ENCODE measurements at places on chromosomes 16 and 17. TPM values are rescaled to one million over a fixed set of nuclear protein-coding genes. Genes with fewer than 3 reads are reported as not detected.
A peak's percentile ranks its signal among the peaks of the same experiment; 100 is the strongest.

The RDM1 gene
- not detected for total RNA-seq

The MMP25 gene
- total RNA-seq: 1.2 TPM

The PHF12 gene
- total RNA-seq: 17.2 TPM

DNA sequence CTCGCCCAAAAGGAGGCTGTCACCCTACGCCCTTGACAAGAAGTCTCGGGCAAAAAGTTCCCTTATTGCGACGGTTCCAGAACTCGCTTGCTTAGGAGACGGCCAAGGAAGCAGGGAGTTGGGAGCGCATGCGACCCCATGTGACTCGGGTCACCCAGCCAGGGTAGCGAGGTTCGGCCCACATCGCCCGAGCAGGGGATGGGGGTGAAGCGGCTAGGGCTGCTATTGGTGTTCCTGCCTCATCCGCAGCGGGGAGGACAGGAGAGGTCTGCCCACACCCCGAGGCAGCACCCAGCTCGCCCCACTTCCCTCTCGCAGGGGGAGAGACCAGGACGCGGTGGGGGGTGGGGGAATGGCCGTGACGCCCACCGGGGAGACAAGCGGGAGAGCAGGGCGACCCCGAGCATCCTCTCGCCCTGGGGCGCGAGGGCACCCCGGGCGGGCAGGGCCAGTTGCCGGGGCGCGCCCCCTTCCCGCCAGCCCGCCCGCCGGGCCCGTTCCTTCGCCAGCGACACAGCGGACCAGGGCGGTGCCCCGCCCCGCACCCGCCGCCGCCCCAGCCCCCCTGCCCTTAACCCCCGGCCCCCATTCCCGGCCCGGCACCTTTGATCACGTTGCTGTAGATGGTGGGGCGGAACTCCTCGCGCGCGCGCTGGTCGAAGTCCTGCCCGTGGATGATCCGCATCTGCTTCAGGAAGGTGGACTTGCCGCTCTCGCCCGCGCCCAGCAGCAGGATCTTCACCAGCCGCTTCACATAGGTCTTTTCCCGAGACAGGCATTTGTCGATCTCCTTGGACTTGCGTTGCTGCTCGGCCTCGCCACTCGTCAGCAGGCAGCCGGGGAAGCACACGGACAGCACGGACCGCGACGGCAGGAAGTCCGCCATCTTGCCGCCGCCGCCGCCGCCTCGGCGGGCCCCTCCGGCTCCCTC is 567 bp downstream of the GNA13 start:
- H3K36me3 ChIP-seq: peaks cover 24% of the 10 kb centered on the region
- peak overlapping the region; percentile 99 for H3K27ac ChIP-seq

DNA sequence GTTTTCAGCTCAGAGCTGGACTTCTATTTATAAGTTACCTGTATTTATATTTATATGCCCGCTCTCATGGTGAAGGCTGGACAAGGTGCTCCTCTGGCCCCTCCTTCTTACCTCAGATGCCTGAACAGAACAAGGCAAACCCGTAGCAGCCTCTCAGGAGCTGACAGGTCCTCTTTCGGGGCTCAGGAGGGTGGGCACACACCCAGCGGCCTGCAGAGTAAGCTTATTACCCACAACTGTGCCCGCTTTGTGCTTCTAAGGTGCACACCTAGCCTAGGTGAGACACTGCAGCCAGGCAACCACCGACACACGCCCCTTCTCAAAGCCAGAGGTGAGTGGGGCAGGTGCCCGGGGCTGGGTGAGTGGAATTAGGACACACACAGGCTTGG is 5.3 kb downstream of the NKIRAS2 start:
- peak overlapping the region; percentile 83 for H3K27ac ChIP-seq
- H3K27me3 ChIP-seq: peaks cover 17% of the 10 kb centered on the region
- H3K4me3 ChIP-seq: peak overlapping the region; percentile 4
- peaks cover 36% of the 10 kb centered on the region for H3K4me1 ChIP-seq
- no peak for DNase-seq

GRCh38 chr16:81560979-81561657 is 116.5 kb downstream of the CMIP start:
- H3K4me3 ChIP-seq: no peak overlapping the region
- H3K4me1 ChIP-seq: peaks cover 4% of the 10 kb centered on the region
- no peaks in the 10 kb centered on the region for H3K36me3 ChIP-seq
- H3K27me3 ChIP-seq: no peaks in the 10 kb centered on the region

DNA sequence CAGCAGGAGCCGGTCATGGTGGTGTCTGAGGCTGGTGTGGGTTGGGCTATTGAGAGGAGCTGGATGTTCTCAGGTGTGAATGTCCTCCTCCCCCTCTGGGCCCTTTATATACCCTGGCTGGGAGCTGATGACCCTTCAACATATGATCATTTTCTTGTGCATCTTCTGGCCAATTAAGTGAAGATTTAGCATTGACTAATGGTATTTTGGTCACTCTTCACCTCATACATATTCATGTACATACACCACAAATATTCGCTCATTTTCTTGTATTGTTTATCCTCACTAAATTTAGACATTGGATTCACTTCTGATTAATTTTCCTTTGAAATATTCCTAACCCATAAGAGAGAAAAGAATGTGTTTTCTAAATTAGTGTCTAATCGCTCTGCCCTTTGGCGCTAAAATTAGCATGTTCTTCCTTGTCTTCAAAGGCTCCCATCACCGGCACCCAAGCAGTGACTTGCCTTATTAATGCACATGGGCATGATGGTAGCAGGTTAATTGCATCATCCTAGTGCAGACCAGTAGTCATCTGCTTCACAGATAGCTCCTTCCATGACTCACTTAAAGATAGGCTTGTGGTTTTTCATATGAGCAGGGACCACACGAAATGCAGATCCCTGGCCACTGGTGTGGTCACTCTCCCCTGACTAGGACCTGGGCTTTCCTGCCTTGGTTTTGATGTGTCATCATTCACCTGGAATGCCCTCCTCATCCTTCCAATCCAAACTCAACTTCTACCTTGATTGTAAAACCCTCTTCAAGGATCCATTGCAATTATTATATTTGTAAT is at the start of gene KRTAP2-4:
Gene KRTAP2-4, minus strand, starts transcription at position 51 of the 796 bp plus-strand sequence. Its CDS starts 34 bp downstream, at position 17.
- DNase-seq: no peak
- H3K4me1 ChIP-seq: no peaks in the 10 kb centered on the region
- peaks cover 56% of the 10 kb centered on the region for H3K27me3 ChIP-seq

The SEC14L5 gene
- total RNA-seq: 15.5 TPM

The ITGB3 gene
- total RNA-seq: 3.3 TPM

The CTRB2 gene
- not detected for total RNA-seq

The CX3CL1 gene
- total RNA-seq: 11.7 TPM

GRCh38 chr17:28372203-28372944 is 880 bp downstream of the SARM1 start:
- H3K27ac ChIP-seq: peak overlapping the region; percentile 76
- peaks cover 37% of the 10 kb centered on the region for H3K4me1 ChIP-seq
- peak; percentile 38 for DNase-seq
- H3K27me3 ChIP-seq: no peaks in the 10 kb centered on the region

- H3K4me3 ChIP-seq: no peak overlapping the region
- no peak for DNase-seq
- no peaks in the 10 kb centered on the region for H3K4me1 ChIP-seq
- H3K36me3 ChIP-seq: no peaks in the 10 kb centered on the region
- no peaks in the 10 kb centered on the region for H3K27me3 ChIP-seq
These were observed 86.3 kb upstream of the TNRC6C start for GRCh38 chr17:77872199-77872598.

GRCh38 chr16:82649766-82650165 is 23.0 kb downstream of the CDH13 start:
- peaks cover 47% of the 10 kb centered on the region for H3K4me1 ChIP-seq
- H3K36me3 ChIP-seq: no peaks in the 10 kb centered on the region
- no peak overlapping the region for H3K4me3 ChIP-seq
- no peak overlapping the region for H3K27ac ChIP-seq

Measured in left ventricle myocardium inferior (tissue), 1 donor.